Stimulated activated CD8-positive, alpha-beta memory T cell treated with anti-CD3 and anti-CD28 coated beads, Interleukin-7, amount 100 ng/mL, for 4 hours (primary cell): ENCODE measurements at places on chromosomes 7 and 10.

GRCh38 chr7:116185956-116186355 is 24.4 kb upstream of the TES start:
- no peak for DNase-seq

DNA sequence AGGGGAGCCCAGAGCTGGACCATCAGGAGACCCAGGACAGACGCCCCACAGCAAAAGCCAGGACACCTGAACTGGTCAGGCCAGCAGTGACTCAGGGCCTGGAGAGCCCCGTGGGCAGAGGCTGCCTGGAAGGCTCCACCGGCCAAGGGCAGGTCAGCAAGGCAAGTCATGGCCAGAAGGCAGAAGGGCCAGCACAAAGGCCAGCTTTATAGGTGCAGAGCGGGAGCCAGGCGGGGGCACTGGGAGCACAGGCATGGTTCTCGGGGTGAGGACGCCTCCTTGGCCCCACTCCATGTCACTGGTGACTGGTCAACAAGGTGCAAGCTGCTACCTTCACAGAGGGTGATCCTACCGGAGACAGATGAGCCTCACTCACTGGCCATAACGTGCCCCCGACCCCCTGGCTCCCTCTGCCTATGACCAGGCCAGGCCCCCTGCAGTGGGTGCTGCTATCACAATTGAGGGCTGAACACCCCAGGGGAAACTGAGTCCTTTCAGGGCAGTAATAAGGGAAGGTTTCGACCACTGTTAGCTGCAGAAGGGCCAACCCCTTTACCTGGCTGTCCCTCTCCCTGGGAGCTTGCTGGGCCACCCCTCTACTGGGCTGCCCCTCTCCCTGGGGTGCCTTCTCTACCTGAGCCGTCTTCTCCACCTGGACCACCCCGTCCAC is 317.4 kb downstream of the PTPRN2 start:
- no peak for DNase-seq

DNA sequence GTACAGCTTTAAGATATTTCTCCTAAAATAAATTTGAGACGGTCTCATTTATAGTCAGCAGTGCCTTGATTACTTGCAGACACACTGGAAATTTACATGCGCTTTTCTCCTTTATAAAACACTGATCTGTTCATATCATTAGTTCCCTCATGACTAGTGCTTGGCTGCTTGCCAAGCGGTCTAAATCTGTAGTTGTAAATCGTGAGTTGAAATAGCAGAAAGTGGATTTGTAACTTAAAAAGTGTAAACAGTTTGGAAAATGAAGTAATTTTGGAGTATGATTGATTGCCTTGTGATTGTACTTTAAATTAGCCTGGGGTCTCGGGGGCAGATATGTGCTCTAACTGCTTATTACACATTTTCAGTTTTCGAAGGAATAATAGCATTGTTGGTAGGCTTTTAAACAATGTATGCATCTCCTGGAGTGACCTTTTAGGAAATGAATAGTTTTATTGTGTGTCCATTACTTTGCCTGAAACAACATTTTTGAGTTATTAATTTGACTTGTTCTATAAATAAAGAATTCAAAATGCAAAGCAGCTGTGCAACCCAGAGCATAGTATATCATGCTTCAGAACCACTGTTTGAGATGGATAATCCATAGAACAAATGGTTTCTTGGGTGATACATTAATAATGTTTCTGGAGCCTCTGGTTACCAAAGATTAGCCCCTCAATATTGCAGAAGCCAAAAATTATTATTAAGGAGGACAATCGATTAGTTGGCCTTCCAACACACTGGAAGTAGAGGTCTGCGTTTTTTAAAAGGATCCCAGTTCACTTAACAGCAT is 73.3 kb downstream of the ARID5B start:
- no peak for DNase-seq

- DNase-seq, result peak; percentile 31
Observed at GRCh38 chr7:140403878-140404564, at the start of gene RAB19. Gene RAB19, plus strand, starts transcription at chr7:140404058. Its CDS starts 3,589 bp downstream, at chr7:140407647.

DNA sequence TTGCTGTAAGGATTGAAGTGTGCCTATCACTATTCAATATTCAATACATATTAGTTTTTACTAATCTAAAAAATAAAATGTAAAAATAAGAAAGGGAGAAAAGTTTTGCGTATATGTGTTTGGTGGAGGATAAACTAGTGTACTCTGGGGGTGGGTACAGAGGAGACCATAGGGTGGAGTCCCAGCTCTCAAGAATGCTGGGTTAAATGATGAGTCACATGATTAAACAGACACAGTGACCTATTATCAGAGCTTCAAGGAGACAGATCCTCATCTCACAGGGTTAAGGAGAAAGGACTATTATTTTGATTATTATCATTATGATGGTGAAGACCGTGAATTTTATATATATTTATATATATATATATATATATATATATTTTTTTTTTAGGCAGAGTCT is 77.5 kb downstream of the AFAP1L2 start:
- DNase-seq, result no peak

DNA sequence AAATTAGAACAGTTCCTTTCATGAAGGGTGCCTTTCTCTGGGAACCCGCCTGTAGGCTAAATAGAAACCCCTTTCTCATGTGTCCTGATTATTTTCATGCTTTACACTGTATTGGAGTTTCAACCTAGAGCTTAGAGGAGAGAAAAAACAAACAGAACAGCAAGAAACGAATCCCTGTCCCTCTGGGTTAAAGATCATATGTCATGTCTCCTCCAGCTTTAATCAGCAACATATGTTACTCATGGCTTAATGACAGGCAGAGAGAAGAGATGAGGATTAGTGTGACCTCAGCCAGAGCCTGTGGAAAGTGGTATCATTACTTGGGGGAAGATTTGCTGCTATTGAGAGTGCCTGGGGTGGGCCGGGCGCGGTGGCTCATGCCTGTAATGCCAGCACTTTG is 32.1 kb downstream of the CRCP start:
- DNase-seq, result no peak

GRCh38 chr7:22223807-22224206 is 133.1 kb downstream of the RAPGEF5 start:
- no peak for DNase-seq

DNA sequence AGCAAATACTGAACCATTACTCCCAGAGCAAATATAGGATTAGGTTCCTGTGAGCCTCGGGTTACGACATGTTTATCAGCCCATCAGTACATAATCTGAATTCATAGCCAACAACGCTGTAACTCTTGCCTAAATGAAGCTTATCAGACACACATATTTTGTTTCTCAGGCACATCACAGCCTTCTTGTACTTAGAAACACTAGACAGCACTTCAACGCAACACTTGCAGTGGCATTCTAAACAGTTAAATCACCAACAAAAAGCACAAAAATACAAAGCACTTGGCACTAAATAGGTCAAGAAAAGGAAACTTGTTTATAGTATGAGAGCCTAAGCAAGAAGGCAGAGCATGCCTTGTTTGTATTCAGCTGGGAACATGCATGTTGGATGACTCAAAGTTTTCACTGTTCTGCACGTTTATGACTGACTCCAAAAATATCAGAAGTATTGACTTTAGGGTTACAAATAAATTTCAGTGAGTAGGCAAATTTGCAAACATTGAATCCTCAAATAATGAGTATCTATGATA is 75.0 kb downstream of the VPS50 start:
- DNase-seq, result no peak

DNA sequence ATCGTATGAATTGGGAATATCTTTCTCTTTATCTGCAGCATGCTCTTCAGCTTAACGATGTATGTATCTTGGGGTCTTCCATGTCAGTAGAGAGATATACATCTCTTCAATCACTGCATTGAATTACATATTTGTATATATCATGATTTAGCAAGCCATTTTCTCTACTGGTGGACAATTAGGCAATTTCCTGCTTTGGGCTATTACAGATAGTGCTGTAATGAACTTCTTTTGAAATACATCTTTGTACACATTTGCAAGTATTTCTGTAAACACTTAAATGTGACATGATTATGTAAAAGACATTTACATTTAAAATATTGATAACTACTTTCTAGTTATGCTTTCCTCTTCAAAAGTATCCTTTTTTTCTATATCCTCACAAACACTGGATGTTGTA is 199.0 kb downstream of the PPP1R9A start:
- no peak for DNase-seq

- DNase-seq, result no peak
Observed at GRCh38 chr7:86469680-86470295, 173.9 kb upstream of the GRM3 start.

GRCh38 chr10:48456361-48456804 is 148.5 kb downstream of the ARHGAP22 start:
- no peak for DNase-seq

GRCh38 chr7:37377231-37377630 is 71.4 kb downstream of the ELMO1 start:
- no peak for DNase-seq

- no peak for DNase-seq
Observed at GRCh38 chr10:23614483-23614882, 175.6 kb downstream of the OTUD1 start.

GRCh38 chr7:141342621-141343408 is 208.4 kb upstream of the AGK start:
- DNase-seq, result no peak

GRCh38 chr10:130727766-130728490 is 583.6 kb downstream of the TCERG1L start:
- DNase-seq, result no peak

DNA sequence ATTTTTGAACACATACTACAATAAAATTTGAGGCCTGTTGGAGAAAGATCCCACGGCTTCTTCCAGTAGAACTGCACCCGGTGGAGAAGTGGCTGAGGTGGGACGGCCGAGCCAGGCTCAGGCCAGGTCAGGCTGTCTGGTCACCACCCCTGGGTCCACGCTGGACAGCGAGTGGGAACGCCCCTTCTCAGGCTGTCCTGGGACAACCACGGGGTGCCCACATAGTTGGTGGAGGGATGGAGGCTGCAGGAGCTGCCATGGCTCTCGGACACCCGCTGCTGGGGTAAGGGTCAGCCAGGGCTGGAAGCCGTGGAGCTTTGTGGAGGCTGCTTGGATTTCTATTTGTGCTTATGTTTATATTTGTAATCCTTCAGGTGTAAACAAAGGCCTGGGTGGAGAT is 206.5 kb downstream of the DNAJB6 start:
- no peak for DNase-seq

DNA sequence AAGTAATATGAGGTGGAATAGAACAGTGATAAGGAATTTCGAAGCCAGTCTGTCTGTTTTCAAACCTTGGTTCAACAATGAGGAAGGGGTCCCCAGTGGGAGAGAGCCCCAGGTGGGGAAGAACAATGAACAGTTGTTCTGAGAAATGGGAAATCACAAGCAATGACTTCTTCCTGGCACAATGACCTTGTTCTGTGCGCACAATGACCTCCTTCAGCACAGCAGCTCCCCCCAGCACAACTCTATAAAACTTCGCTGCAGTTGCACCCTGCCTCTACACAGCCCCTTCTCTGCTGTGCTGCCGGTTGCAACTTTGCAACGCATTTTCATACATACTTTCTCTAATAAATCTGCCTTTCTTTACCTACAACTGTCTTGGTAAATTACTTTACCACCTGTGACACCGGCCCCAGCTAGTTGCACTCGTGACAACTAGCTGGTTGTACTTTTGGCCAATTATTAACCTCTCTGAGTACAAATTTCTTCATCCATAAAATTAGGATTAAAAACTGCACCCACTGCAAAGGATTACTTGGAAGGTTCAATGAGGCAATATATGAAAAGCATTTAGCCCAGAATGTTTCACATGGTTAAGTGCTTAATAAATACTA is 40.5 kb downstream of the ASB4 start:
- DNase-seq, result no peak

DNA sequence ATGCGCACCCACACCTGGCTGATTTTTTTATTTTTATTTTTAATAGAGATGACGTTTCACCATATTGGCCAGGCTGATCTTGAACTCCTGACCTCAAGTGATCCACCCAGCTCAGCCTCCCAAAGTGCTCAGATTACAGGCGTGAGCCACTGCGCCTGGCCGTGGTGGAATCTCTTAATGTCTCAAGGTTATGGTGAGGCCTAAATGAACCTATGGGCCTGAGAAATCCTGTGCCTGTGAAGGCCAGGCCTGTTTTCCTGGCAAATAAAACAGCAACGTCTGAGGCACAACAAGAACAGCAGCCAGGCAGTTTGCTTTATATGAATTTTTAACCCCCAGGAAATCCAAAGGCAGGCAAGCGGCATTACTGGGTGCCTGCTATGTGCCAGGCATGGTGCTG is 297.5 kb upstream of the ZMIZ1 start:
- no peak for DNase-seq

DNA sequence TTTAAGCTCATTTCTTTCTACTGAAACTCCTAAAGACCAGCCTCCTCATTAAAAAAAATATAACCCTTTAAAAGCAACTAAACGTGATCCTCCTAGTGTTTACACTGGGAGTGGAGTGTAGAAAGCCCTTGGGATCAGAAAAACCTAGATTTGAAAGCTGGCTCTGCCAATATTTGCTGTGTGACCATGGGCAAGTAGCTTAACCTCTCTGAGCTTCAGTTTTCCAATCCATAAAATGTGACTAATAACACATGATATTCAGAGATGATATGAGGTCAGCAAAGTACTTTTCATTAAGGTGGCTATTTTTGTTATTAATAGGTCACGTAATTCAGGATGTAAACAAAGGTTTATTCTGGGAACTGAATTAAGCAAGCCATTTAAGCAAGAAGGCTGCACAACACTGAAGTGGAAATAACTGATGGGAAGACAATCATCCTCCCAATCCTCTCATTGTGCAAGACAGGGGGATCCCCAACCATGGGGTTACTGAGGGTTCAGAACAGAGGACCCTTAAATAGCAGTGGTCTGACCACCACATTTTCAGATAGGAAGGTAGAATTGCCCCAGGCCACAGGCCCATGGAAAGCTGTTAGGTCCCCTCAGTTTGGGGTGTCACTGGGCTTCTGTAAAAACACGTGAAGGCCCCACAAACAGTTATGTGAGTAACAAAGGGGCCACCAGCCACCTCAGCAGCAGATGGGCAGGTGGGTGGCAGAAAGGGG is 49.1 kb upstream of the EEPD1 start:
- no peak for DNase-seq

DNA sequence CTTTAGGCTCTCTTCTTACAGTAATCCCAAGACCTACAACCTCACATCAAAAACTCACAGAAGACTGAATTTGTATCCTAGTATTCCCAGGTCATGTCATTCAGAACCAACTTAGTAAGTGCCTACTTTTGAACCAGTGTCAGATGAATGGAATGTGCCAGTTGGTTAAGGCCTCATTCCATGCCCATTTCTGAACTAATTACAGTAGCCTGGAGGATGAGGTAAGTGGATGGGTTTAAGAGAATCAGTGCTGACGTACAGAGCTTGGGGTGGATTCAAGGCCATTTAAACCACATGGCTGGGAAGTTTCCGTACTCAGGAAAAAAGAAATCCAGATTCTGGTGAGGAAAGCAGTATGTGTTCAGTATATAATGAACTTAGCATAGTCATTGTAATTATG is 21.9 kb upstream of the FOXP2 start:
- DNase-seq, result no peak

- DNase-seq, result no peak
Observed at GRCh38 chr10:103696094-103696410, 159.3 kb downstream of the SH3PXD2A start.

DNA sequence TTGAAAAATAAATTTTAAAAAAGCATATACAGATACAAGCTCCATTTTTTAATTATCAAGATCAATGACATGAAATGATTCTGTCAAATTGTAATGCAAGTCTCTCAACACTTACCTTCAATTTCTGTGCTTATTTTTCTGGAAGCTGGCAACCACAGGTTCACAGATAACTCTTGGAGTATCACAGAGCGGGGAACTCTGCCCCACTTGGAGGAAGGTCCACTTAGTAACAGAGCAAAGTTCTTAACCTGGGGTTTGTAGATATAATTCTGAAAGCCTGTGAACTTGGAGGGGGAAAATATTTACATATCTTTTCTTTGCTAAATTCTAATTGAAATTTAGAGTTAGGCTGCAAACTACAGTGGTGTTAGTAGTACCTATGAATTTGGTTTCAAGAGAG is 2.3 kb upstream of the MGAM start:
- no peak for DNase-seq

- DNase-seq, result no peak
Observed at GRCh38 chr7:81482600-81483186, 287.2 kb downstream of the HGF start.
